ENCODE measurements at places on chromosomes 5 and 9. TPM values are rescaled to one million over a fixed set of nuclear protein-coding genes. Genes with fewer than 3 reads are reported as not detected.

DNA sequence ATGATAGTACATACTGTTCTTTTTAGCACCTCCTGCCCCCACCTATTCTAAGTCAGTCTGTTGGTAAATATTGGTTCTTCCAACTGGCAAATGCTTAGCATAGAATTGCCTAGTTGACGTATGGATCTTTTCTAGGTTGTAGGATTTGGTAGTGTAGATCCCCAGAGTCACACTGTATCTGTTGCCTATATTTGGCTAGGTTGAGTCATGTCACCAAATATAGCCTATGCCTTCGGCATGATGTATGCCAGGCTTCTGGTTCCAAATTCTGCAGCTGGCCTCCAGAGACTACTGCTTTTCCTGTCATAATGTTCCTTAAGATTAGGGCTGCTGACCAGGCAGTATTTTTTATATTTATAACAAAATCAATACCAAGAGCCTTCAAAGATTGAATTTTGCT is 38.2 kb downstream of the CPEB4 start:
- H3K4me3 ChIP-seq: no peak overlapping the region
- H3K27me3 ChIP-seq: no peaks in the 10 kb centered on the region
- peak; percentile 57 for DNase-seq

DNA sequence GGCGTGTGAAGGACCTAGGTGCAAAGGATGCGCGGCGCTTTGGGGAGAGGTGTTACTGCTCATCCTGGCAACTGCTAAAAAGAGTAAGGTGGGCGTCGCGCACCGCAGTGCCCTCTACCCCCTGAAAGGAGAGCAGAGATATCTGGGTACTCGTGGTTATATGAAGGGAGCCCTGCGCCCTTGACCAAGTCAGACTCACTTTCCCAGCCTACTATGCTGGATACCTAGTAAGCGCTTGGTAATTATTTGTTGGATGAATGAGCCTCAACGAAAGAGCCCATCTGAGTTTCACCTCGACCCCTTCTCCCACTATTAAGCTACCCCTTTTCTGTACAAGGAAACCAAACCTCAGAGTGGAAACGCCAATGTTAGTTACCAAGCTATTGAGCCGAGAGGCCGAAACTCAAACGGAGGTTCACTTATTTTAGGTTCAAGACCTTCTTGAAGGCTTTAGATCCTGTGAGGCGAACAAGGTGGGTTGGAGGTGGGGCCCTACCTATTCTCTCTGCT is 8.0 kb downstream of the LHX6 start:
- no peak for DNase-seq
- no peak overlapping the region for H3K4me3 ChIP-seq
- no peak overlapping the region for H3K27ac ChIP-seq
- no peaks in the 10 kb centered on the region for H3K27me3 ChIP-seq
- H3K4me1 ChIP-seq: no peaks in the 10 kb centered on the region

- H3K27me3 ChIP-seq: no peaks in the 10 kb centered on the region
- H3K36me3 ChIP-seq: no peaks in the 10 kb centered on the region
- DNase-seq: no peak
- no peak overlapping the region for H3K27ac ChIP-seq
- H3K4me1 ChIP-seq: no peaks in the 10 kb centered on the region
Measured at GRCh38 chr5:50800410-50800809, 134.0 kb downstream of the PARP8 start.

Gene GPX3
- total RNA-seq: 8.5 TPM

Gene PFDN1
- 54.4 TPM for total RNA-seq

Gene FAM78A
- total RNA-seq: 0.59 TPM

Gene NUDCD2
- total RNA-seq: 58.6 TPM

Gene SLC25A25
- 10.7 TPM for total RNA-seq

Gene IL3
- total RNA-seq: not detected
